Fibroblast of skin of back (primary cell): ENCODE measurements at places on chromosomes 5 and 9.
A peak's percentile ranks its signal among the peaks of the same experiment; 100 is the strongest.

DNA sequence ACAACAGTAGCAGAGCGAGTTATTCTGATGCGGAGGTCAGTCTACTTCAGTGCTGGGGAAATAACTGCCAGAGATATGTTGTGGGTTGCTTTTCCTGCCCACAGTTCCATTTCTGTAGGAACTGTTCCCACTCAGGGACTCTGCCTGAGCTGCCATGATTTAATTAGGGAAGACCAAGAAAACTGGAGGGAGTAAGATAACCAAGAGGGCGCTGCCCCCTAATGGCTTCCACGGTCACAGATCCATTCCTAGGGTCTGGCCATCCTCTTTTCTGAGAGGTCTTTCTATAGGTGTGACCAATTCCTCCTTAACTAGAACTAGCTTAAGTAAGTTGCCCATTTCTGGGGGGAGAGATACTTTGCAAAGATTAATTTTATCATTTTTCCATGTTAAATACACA lies 125.9 kb downstream of the APBA1 start:
- DNase-seq: peak; percentile 25

- DNase-seq: peak; percentile 6
Observed at GRCh38 chr9:132694144-132694543, 23.9 kb downstream of the GTF3C4 start.

GRCh38 chr5:180802325-180803180 lies at the start of gene MGAT1:
Gene MGAT1 (minus strand): TSS chr5:180802806. CDS start chr5:180792971, 9,835 bp downstream.
- peak; percentile 87 for DNase-seq

GRCh38 chr5:172189693-172190296 lies 1.8 kb upstream of the STK10 start:
- DNase-seq: no peak

- peak; percentile 65 for DNase-seq
Observed at GRCh38 chr9:137550231-137550621, at the start of gene PNPLA7. Gene PNPLA7 (minus strand): TSS chr9:137550402. CDS start chr9:137550197, 205 bp downstream.

DNA sequence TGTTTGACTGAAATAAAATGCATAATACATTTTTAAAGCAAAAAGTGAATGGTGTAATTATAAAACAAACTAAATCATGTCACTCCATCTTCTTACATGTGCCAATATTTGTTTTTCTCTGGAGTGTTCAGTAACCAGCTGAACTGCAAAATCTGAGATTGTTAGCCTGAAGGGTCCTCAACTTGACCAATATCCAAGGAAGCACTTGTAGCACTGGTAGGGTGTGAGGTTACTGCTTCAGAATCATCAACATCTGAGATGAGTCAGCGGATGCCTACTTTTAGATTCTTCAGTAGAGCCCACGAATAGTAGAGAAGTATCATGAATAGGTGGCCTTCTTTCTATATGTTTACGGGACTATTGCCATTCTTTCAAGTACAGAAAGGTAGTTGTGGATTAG lies 226.7 kb downstream of the TLE4 start:
- no peak for DNase-seq

DNA sequence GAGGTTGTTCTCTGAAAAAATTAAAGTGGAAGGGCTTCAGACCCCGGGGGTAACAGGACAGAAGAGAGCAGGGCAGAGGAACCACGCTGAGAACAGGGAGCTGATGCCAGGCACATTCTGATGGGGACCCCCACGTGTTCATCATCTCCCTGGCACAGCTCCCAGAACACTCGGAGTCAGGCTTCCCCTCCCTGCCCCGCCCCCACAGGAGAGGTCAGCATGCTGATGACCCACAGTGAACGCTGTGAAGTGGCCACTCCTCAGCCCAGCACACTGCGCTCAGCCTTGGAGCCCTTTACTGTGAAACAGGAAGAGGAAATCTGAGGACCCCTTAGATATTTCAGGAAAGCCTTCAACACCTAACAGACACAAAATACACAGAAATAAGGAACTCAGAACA lies 16.4 kb downstream of the RETREG1 start:
- DNase-seq: peak; percentile 13

DNA sequence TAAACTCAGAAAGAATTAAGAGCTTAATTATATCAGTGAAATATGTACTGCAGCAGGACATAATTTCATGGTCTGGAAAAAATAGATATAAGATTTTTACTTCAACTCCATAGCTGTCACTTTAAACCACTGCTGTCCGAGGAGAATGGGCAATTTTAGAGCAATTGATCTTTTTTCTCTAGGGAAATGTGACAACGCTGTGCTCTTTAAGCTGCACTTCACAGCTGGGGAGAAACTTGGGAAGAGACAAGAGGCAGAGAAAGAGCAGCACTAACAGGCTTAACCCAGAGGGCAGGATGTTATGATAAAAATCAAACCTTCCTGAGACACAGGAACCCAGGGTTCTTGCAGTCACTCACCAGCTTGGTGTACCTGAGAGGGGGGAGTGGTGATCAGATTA lies 92.0 kb downstream of the SPOCK1 start:
- no peak for DNase-seq

DNA sequence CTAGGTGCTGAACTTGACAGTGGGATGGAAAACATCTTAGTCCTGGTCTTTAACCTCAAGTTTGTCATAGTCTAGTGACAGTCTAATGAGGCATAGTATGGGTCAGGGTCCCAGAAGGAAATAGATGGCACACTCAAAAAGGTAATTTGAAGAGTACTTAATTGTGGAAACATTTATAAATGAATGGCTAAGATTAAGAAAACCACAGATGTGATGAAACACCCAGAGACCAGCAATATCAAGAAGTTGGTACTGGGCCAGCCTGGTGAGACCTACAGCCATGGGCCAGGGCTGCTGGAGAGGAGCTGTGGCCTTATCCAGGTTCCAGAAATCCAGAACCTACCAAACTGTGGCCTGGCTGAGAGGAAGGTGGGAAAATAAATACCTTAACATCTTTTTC lies 93.5 kb upstream of the ATG10 start:
- no peak for DNase-seq

- DNase-seq: no peak
Observed at GRCh38 chr9:76521906-76522305, 62.9 kb downstream of the GCNT1 start.

GRCh38 chr9:95642189-95642588 lies 125.4 kb upstream of the PTCH1 start:
- DNase-seq: no peak

GRCh38 chr5:10393491-10393890 lies 40.0 kb downstream of the MARCHF6 start:
- DNase-seq: peak; percentile 41

- DNase-seq: no peak
Observed at GRCh38 chr5:143263272-143263810, 140.1 kb downstream of the NR3C1 start.

- DNase-seq: no peak
Observed at GRCh38 chr5:158921441-158922262, 178.1 kb downstream of the EBF1 start.

GRCh38 chr9:79026316-79026715 lies 545.4 kb upstream of the TLE4 start:
- peak; percentile 22 for DNase-seq

- no peak for DNase-seq
Observed at GRCh38 chr9:123196124-123196523, 72.3 kb downstream of the STRBP start.
